ENCODE measurements at places on chromosomes 2 and 18.

DNA sequence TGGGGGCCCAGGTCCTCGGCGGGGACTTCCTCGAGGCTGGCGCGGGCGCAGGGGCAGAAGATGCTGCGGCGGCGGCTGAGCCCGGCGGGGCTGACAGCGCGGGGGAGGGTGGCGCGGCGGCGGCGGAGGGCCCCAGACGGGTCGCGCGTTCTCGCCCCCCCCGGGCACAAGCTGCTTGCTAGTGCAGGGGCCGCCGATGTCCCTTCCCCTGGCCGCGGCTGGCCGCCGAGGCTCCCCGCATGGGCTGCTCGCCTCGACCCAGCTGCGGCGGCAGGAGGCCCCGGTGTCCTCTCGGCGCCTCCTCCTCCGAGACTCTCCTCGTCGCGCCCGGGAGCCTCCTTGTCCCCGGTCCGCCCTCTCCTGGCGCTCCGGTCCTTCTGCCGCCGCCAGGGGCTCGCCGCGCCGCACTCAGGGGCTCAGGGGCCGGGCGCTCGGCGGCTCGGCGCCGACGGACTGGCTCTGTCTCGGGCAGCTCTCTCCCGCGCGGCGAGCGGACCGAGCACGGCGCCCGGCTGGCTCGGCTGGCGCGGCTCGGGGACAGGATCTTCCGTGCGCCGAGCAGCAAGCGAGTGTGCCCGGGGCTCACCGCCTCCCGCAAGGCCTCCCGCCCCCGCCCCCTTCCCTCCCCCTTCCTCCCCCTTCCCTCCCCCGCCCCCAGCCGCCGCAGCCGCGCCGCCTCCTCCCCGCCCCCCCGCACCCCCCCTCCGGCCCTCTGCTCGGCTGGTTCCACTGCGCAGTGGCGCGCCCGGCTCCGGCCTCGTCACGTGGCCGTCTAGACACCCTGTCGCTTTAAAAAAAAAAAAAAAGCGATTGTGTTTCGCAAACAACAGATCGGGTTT is 902 bp upstream of the SMAD7 start:
- DNase-seq = peak; percentile 85

GRCh38 chr2:74255660-74256213 is 57.3 kb downstream of the MTHFD2 start:
- DNase-seq = no peak

DNA sequence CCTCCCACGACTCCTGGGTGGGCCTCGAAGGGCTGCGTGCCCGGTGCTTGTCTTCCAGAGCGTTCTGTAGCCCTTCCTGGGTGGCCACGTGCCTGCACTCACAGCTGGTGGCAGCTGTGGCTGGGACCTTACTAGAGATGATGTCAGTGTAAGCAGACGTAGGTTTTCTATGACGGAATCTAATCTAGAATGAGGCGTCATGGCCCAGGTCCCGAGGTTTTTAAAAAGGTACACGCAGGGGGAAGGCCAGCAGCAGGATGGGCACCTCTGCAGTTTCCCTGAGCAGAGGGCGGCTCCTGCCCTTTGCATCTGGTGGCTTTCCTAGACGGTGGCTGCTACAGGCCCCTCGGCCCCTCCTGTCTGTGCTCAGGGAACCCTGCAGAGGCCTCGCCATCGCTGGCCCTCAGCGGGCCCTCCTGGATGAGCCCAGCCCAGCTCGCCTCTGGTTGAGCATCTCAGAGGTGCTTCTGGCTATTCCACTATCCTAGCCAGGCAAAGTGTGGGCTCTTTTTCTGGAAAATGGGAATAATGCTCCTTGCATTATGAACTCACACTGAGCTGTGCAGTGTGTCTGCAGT is 49.6 kb upstream of the PXDN start:
- no peak for DNase-seq

GRCh38 chr2:71276311-71277146 is 49.6 kb upstream of the PAIP2B start:
- DNase-seq = peak; percentile 93

DNA sequence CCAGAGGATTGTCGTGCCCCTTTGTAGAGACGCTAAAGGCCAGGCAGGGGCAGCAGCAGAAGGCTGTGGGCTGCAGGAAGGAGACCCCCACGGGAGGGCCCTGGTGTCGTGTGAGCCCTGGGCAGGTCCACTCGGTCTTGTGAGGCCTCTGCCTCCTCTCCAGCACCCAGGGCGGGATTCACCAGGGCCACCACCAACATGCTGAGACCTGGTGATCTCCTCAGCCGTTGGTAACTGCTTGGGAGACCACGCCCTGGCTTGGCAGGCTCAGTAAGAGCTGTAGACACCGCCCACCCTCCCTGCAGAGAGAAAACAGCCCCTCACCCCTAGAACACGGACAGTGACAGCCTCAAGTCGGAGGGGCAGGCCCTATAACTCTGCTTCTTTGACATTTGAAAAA is 21.1 kb downstream of the MBP start:
- no peak for DNase-seq

DNA sequence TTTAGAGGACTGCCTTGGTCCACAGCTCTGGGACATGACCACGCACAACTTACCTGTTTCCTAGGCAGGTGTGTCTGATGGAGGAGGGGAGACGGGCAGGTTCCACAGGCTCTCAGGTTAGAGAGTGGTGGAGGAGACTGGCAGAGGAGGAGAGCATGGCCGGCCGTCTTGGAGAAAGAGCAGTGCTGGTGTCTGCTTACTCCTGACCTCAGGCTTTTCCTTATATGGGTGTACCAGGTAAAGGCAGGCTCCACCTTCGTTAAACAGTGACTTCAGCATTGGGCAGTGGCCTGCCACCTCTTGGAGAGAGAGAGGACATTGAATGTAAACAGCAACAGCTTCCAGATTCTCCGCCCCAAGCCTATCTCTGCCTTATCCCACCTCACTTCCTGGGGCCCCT is at the start of gene CAPN13:
Gene CAPN13 (minus strand): TSS at position 198 of the 400 bp plus-strand sequence. CDS start 20,121 bp downstream, outside the sequence.
- no peak for DNase-seq

- no peak for DNase-seq
Observed at GRCh38 chr2:120807751-120808150, 72.1 kb downstream of the GLI2 start.

- DNase-seq = peak; percentile 63
Observed at GRCh38 chr2:115303-115702, 69.0 kb upstream of the FAM110C start.

DNA sequence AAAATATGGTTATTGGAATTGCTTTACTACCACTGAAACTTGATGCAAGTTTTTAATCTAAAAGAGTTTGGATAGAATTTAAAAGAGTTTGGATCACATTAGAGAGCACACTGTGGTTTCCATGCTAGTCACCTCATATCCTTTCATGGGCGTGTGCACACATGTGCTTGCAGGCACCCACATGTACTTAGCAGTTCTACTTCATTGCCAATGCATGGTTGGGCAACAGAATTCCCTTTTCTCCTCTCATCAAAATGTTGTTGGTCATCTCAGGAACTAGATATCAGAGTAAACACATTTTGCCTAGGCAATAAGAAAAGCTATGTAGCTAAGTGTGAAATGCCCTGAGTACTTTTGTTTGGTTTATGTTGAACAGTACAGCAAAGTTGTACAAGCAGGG is 254.1 kb upstream of the RASGRP3 start:
- no peak for DNase-seq

DNA sequence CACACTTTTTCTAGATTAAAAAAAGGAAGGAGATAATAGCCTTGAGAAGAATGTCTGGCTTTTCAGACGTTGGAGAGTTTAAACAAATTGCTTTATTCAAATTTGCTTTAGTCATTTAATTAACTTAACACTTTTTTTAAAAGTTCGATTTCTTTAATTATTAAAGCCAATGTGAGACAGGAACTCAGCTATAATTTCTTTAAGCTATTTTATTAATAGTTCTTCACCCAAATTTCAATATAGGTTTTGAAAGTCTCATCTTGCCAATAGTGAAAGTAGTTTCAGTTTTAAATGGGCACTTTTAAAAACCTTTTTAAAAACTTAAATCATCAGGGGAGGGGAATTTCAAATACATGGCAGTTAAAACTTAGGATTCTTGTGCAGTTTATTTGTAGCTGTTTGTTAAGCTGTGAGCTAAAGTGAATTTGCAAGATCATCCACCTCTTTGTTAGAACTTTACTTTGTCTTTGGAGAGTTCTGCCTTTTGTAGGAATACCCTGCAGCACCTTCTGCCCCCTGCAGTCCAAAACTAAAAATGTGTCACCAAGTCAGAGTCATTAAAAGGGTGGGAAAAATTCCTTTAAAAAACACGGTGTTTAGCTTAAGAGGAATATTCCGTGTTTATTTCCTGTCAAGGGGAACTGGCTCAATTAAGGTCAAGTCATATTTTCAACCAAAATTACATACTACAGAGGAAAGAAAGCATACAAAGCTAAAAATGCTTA is 4.6 kb downstream of the TGIF1 start:
- DNase-seq = peak; percentile 65

Measured in ACHN (cell line).